ENCODE measurements at places on chromosomes 4 and X.
A peak's percentile ranks its signal among the peaks of the same experiment; 100 is the strongest.

GRCh38 chr4:98663226-98664006 lies 5.0 kb upstream of the TSPAN5 start:
- no peak overlapping the region for H3K27ac ChIP-seq
- no peaks in the 10 kb centered on the region for H3K27me3 ChIP-seq
- H3K4me1 ChIP-seq: peaks cover 14% of the 10 kb centered on the region
- no peaks in the 10 kb centered on the region for H3K36me3 ChIP-seq
- H3K4me3 ChIP-seq: no peak overlapping the region
- no peak for DNase-seq

DNA sequence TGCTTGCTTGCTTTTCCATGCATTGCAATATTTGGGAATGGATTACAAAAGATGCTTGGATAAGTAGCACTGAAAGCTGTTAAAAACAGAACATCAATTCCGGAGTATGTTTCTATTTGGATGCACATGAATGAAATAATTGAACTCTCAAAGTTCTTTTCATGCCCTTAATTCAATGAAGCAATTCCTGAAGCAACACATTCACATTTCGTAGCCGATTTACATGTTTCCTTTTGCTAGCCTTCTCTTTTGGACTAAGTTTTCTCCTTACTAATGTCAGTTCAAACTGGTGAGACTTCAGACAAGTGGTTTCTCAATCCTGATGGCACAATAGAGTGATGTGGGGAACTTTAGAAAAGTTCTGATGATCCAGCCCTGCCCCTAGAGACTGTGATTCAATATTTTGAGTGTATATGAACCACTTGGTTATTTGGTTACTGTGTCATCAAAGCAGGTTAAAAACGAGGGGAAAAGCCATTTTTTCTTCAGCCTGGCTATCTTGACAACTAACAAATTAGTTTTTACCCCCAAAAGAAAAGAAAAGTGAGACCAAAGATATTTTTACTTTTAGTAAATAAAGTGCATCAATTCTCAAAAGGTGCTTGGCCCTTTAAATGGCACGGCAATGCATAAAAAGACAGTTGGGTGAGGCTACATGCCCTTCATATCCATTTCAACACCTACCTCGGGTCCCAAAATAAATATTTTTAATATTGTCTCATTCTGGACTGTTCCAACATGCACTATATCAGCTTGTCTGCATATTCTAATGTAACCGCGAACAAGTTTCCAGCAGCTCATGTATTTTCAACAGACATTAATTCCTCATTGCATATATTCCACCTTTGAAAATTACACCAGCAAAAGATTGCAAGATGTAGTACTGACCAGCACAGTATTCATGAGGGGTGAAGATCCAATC lies 90.1 kb upstream of the RPL34 start:
- no peaks in the 10 kb centered on the region for H3K4me1 ChIP-seq
- no peaks in the 10 kb centered on the region for H3K27me3 ChIP-seq
- no peaks in the 10 kb centered on the region for H3K36me3 ChIP-seq
- no peak overlapping the region for H3K27ac ChIP-seq
- H3K4me3 ChIP-seq: no peak overlapping the region
- no peak for DNase-seq

GRCh38 chr4:137532869-137533236 lies 559 bp upstream of the PCDH18 start:
- H3K27me3 ChIP-seq: no peaks in the 10 kb centered on the region
- DNase-seq: peak; percentile 35
- H3K4me3 ChIP-seq: peak overlapping the region; percentile 18

- H3K27me3 ChIP-seq: peaks cover 60% of the 10 kb centered on the region
- H3K4me1 ChIP-seq: no peaks in the 10 kb centered on the region
- DNase-seq: no peak
- H3K27ac ChIP-seq: no peak overlapping the region
- H3K4me3 ChIP-seq: no peak overlapping the region
Measured at GRCh38 chr4:41880022-41880837, 55.0 kb upstream of the TMEM33 start.

DNA sequence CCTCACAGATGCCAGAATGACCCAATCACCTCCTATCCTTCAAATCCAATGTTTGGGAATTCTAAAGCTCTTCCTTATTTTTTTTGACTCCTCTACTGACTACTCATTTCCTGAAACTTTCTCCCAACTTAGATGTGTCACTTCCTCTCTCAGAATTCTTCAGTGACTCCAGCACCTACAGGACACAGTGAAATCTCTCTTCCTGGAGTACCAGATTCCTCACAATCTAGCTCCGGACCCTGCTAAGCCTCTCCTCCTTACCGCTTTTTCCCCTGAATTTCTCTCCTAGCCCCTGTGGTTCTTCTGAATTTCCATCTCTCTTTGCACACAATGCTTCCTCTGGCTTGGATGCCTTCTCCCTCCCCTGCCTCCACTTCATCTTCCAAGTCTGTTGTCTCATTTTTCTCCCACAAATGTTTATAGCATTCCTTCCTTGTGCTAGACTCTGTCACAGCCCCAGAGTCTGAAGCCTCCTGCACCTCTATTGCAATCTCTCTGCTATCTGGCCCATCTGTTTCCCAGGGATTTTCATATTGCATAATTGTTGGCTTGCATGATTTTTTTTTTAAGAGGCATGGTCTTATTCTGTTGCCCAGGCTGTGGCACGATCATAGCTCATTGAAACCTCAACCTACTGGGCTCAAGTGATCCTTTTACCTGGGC lies 80.1 kb downstream of the ANAPC4 start:
- H3K4me3 ChIP-seq: no peak overlapping the region
- DNase-seq: no peak
- H3K36me3 ChIP-seq: no peaks in the 10 kb centered on the region
- H3K27ac ChIP-seq: no peak overlapping the region
- H3K27me3 ChIP-seq: no peaks in the 10 kb centered on the region

GRCh38 chr4:156571146-156571545 lies 400.5 kb downstream of the PDGFC start:
- H3K4me3 ChIP-seq: no peak overlapping the region
- DNase-seq: no peak
- H3K36me3 ChIP-seq: no peaks in the 10 kb centered on the region
- no peak overlapping the region for H3K27ac ChIP-seq
- H3K27me3 ChIP-seq: no peaks in the 10 kb centered on the region

- peaks cover 14% of the 10 kb centered on the region for H3K36me3 ChIP-seq
- DNase-seq: no peak
Measured at GRCh38 chrX:45749375-45749774, 548.7 kb upstream of the DIPK2B start.

GRCh38 chr4:498328-498904 lies 540 bp downstream of the ZNF721 start:
- H3K4me3 ChIP-seq: peak overlapping the region; percentile 85
- peaks cover 5% of the 10 kb centered on the region for H3K36me3 ChIP-seq
- peaks cover 6% of the 10 kb centered on the region for H3K4me1 ChIP-seq
- no peak for DNase-seq

GRCh38 chrX:12791257-12792228 lies at the start of gene PRPS2:
PRPS2 (plus strand) TSS chrX:12791412; CDS start chrX:12791498, 86 bp downstream.
- DNase-seq: peak; percentile 36
- H3K27ac ChIP-seq: peak within 1 kb of the TSS; percentile 43
- H3K36me3 ChIP-seq: no peaks in the 10 kb centered on the region
- H3K27me3 ChIP-seq: no peaks in the 10 kb centered on the region
- peak within 1 kb of the TSS; percentile 57 for H3K4me3 ChIP-seq

GRCh38 chrX:48490661-48491060 lies 14.7 kb downstream of the FTSJ1 start:
- no peaks in the 10 kb centered on the region for H3K36me3 ChIP-seq
- H3K4me3 ChIP-seq: no peak overlapping the region
- DNase-seq: no peak
- no peaks in the 10 kb centered on the region for H3K27me3 ChIP-seq
- H3K4me1 ChIP-seq: peaks cover 2% of the 10 kb centered on the region

GRCh38 chrX:130446974-130447373 lies 45.2 kb downstream of the RBMX2 start:
- no peaks in the 10 kb centered on the region for H3K36me3 ChIP-seq
- no peak for DNase-seq
- no peak overlapping the region for H3K4me3 ChIP-seq
- H3K27me3 ChIP-seq: no peaks in the 10 kb centered on the region
- no peak overlapping the region for H3K27ac ChIP-seq

DNA sequence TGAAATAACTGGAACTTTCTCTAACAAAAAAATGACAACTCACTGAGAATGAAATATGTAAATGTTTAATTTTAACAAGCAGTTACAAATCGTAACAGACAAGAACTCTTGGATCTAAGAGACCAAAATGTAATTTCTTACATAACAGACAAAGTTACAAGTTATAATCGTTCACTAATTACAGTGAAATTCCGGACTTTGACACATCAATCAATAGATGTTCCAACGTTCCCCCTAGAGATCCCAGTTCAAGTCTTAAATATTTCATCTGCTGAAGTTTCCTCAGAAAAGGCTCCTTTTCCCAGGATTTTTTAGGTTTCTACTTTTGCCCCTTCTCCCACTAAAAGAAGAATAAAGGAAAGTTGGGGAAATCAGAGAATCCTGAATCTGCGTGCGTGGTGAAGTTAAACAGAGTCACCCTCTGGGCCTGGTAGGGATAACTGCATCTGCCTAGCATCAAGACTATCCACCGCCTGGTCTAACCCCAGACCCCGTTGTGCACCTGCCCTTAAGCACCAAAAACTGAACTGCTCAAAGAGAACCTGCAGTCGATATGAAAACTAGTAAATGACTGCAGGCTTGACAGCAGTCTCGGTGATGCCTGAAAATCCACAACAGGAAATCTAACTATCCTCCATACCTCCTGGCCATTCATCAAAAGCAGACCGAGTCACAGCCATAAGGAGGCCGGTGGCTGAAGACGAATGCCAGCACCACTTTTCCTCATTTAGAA lies 2.3 kb downstream of the IRF2 start:
- DNase-seq: no peak
- H3K4me1 ChIP-seq: no peaks in the 10 kb centered on the region
- H3K36me3 ChIP-seq: peaks cover 1% of the 10 kb centered on the region

DNA sequence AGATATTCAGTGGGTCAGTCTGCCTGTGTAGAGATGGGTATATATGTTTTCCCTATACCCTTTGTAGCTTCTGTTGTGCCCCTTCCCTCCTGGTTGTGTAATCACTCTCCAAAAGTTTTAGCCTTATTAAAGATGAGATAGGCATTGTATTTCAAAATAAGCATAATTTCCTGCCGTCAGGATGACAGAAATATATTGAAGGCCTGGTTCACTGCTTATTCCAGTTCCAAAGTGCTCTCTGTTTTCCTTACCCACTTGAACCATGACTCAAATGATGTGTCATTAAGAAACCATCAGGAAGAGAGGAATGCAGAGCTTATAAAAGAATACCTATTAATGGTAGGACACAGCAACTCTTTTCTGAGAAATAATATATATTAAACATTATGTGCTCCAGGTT lies 178.5 kb downstream of the GABRB1 start:
- H3K27me3 ChIP-seq: no peaks in the 10 kb centered on the region
- H3K4me3 ChIP-seq: no peak overlapping the region
- no peaks in the 10 kb centered on the region for H3K4me1 ChIP-seq
- peak; percentile 71 for DNase-seq

DNA sequence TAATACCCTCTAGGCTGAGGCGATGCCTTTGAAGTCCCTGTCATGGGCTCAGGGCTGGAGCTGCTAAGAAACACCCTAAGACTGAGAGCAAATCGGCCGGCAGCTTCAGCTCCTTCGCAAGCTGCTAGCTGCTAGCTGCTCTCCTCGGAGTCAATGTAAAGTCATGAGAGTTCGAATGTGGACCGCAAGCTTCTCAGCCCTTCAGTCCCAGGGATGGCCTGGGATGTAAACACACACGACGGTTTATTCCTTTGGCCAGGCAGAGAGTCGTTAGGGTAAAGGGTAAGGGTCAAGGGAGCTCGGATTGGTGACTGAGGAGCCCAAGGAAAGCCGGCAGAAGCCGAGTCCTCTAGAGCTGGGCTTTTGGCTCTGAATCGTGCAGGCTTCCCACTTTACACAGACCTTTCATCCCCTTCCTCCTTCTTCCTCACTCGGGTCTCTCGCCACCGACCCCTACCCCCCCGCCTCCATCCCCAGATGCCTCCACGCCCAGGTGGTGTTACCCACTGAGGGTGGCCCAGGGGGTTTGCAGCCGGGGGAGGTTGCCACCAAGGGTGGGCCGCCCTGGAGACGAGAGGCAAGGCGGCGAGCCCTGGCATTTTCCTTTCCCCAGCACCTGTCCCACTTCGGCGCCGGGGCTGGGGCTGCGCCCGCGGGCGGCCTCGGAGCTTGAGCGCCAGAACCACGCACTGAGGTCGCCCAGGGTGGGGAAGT lies 3.1 kb upstream of the BCORL1 start:
- no peak overlapping the region for H3K4me3 ChIP-seq
- no peak overlapping the region for H3K27ac ChIP-seq
- DNase-seq: no peak
- H3K36me3 ChIP-seq: no peaks in the 10 kb centered on the region
- no peaks in the 10 kb centered on the region for H3K27me3 ChIP-seq
- H3K4me1 ChIP-seq: no peaks in the 10 kb centered on the region

GRCh38 chr4:122617597-122618593 lies 3.0 kb downstream of the IL21 start:
- H3K27me3 ChIP-seq: peaks cover 3% of the 10 kb centered on the region
- no peak for DNase-seq
- no peaks in the 10 kb centered on the region for H3K4me1 ChIP-seq
- H3K27ac ChIP-seq: no peak overlapping the region
- no peak overlapping the region for H3K4me3 ChIP-seq

- no peaks in the 10 kb centered on the region for H3K4me1 ChIP-seq
- no peaks in the 10 kb centered on the region for H3K27me3 ChIP-seq
- H3K36me3 ChIP-seq: no peaks in the 10 kb centered on the region
- no peak for DNase-seq
Measured at GRCh38 chrX:10828640-10829039, 208.3 kb upstream of the MID1 start.

DNA sequence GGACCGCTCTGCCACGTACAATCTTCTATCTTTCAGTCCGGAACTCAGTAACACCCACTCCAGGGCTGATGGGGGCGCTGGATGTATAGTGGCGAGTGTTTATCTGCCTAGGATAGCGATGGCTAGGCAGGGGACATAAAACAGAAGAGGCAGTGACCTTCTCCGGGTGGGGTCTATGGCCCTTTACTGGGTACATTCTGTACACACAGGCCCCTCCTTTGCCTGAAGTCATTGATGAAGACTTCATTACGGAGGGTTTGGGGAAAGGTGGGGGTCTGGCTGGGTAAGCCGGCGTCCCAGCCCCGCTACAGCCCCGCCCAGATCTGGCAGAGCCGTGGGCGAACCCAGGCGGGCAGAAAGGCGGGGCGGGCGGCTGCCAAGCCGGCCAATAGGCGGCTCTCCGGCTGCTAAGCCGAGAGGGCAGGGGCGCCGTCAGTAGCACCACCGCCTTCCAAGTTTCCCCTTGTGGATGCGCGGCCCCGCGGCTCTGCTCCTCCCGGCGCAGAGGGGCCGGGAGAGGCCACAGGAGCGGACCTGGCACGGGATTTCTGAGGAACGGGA lies at the start of gene CHST7:
Gene CHST7, plus strand, starts transcription at position 435 of the 561 bp plus-strand sequence. CDS start 167 bp downstream, outside the sequence.
- H3K4me1 ChIP-seq: no peaks in the 10 kb centered on the region
- H3K27me3 ChIP-seq: no peaks in the 10 kb centered on the region
- peak within 1 kb of the TSS; percentile 51 for H3K4me3 ChIP-seq
- DNase-seq: peak; percentile 75

- peak; percentile 0 for DNase-seq
- no peak overlapping the region for H3K4me3 ChIP-seq
- H3K36me3 ChIP-seq: no peaks in the 10 kb centered on the region
- no peaks in the 10 kb centered on the region for H3K27me3 ChIP-seq
Measured at GRCh38 chrX:25872786-25873185, 265.4 kb upstream of the MAGEB18 start.

- no peak overlapping the region for H3K27ac ChIP-seq
- peaks cover 3% of the 10 kb centered on the region for H3K4me1 ChIP-seq
- H3K36me3 ChIP-seq: no peaks in the 10 kb centered on the region
- H3K4me3 ChIP-seq: no peak overlapping the region
Measured at GRCh38 chr4:98850937-98851336, 78.0 kb downstream of the EIF4E start.

GRCh38 chr4:27123123-27123768 lies 262.6 kb downstream of the STIM2 start:
- no peaks in the 10 kb centered on the region for H3K27me3 ChIP-seq
- no peaks in the 10 kb centered on the region for H3K36me3 ChIP-seq
- H3K4me3 ChIP-seq: no peak overlapping the region
